Stimulated activated CD8-positive, alpha-beta memory T cell treated with anti-CD3 and anti-CD28 coated beads, Interleukin-7, amount 100 ng/mL, for 1 hour (primary cell): ENCODE measurements at places on chromosomes 11 and 22.

- DNase-seq: no peak
These were observed 749 bp upstream of the BEST1 start for GRCh38 chr11:61949169-61950034.

- DNase-seq: no peak
These were observed 93.8 kb upstream of the BLID start for GRCh38 chr11:122209619-122210366.

GRCh38 chr11:117931331-117931950 is 2.2 kb upstream of the TMPRSS13 start:
- DNase-seq: no peak

GRCh38 chr11:43853781-43854180 is 26.9 kb upstream of the ALKBH3 start:
- DNase-seq: no peak

DNA sequence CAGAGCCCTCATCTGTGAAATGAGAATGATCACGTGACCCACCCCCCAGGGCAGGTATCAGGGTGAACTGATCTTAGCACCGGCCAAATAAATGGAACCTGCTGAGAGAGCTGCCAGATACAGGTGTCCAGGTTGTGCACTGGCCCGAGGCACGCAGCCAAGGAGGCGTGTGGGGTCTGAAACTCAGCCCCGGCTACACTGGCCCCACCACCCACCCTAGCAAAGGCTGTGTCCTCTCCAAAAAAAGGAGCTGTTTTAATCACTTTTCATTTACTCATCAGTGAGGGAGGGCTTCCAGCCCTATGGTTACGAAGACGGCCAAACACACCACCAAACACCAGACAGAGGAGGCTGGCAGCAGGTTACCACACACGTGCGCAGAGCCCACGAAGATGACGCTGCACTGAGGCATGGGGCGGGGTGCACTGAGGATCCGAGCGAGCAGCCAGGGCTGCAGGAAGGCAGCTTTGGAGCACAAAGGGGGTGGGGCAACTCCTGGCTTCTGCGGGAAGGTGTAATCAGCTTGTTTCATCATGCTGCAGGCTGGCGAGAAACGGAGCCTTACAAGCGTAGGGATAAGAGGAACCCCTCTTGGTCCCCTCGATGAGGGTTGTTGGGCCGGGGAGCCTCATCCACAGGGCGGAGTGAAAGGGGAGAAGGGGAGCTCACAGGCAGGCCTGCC is 19.5 kb upstream of the SLC22A12 start:
- DNase-seq: no peak

- DNase-seq: no peak
These were observed 3900.6 kb upstream of the OR11H1 start for GRCh38 chr22:11627436-11627797.

DNA sequence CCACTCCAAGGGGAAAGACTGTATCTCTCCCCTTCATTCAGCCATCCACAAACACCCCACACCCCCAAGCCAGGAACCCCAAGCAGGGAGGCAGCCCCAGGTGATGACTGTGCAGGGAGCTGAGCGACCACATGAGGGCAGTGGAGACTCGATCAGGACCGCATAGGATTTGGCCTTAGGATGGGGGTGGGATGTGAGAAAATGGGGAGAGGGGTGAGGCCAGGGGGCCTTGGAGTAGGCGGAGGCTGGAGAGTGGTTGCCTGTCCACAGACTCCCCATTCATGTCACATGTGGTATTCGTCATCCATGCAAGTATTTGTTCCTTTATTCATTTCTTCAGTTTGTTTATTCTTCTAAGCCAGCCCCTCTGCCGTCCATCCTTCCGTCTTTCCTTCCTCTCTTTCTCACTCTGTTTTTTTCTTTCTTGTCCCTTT is 2.7 kb upstream of the RHOD start:
- no peak for DNase-seq

DNA sequence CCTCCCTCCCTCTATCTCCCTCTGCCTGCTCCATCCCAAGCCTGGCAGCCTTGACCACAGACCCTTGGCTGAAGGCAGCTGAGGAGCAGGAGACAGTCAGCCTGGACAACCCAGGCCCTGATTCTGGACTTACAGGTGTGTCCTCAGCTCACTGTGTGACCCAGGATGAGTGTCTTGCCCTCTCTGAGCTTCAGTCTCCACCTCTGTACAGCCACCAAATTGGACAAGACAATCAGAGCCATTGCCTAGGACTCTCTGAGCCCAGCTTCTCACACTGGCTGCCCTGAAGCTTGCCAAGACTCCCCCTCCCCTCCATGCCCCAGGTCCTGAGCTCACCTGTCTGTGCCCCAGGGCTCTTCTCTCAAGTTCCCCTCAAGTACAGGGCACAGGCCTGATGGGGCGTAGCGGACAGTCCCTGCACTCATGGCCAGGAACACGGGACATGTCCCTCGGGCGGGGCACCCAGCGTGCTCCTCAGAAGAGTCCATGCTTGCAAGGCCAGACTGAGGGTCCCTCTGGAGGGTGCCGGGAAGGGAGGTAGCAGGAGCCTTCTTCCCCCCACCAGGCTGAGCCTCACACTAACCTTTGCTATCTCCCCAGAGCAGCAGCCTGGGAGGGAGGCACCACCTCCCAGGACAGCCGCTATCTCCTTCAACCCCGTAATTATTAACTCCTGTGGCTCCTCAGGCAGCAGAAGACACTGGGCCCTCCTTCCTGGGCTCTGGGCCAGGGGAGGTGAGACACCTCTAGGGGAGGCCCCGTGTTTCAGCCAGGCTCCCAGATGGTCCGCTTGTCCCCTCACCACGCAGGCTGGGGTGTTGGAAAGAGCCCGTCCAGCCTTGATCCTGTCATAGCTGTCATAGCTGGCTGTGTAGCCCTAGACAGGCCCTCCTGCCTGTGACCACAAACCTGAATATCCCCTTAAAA is 2.6 kb upstream of the RAB3IL1 start:
- no peak for DNase-seq

- DNase-seq: peak; percentile 81
These were observed 114.1 kb downstream of the MICAL2 start for GRCh38 chr11:12224537-12224893.

DNA sequence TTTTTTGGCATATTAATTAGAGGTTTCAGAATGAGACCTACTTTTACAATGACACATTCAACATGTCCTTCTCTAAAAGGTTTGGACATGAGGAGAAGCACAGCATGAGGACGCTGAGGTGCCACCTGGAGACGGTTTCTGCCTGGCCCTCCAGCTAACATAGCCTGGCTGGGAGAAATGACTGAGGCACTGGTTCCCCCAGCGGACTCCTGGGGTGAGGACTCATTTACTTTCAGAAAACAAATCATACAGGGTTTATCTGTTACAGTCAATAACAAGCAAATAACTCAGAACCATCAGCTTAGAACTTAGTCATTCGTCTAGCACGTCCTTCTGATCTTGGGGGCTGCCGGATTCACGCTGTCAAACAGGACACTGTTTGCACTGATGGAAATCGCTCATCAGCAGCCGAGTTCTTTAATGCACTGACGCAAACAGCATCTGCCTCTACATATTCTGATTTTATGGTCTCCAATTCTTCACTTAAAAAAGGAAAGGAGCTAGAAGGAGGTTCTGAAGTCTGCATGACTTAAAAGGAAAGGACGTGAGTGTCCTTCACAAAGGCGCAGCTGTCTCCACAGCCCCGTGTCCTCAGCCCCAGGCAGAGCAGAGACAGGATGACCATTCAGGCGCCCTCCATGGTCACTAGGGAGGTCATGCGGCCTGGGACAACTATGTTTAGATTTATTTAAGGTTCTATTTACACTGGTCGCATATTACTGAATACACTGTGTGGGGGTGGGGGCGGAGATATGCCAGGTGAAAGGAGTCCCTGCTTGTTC is 44.2 kb downstream of the CERK start:
- DNase-seq: no peak

GRCh38 chr11:107266455-107266854 is 191.2 kb downstream of the CWF19L2 start:
- no peak for DNase-seq

DNA sequence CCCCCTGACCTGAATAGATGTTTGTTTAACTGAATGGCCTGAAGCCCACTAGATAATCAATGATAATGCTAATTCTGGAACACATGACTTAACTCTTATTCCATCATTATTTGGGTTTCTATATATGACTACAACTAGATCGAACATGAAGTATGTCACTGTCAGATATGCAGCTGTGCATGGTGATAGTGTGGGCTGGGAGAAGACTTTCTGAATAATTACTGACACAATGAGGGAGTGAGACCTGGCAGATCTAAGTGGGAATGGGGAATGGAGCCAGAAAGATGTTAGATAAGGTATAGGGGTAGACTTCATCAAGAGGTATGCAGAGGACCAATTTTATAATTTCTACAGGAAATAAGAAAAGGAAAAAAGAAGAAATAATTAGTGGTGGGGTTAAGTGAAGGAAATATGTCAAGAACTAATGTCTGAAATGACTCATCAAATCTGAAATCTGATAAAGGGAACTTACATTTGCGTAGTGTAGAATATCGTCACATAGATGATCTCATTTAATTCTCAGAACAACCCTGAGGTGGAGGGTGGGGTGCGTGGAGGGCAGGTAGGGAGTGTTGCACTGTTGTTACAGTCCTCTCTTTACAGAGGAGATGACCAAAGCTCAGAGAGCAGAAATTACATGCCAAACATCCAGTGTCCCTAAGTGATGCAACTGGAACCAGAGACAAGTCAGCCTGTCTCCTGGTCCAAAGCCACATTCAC is 68.2 kb upstream of the EED start:
- DNase-seq: no peak

- no peak for DNase-seq
These were observed 14.3 kb downstream of the BLID start for GRCh38 chr11:122101625-122102291.

- DNase-seq: no peak
These were observed 557.9 kb upstream of the ANO5 start for GRCh38 chr11:21634956-21635355.

DNA sequence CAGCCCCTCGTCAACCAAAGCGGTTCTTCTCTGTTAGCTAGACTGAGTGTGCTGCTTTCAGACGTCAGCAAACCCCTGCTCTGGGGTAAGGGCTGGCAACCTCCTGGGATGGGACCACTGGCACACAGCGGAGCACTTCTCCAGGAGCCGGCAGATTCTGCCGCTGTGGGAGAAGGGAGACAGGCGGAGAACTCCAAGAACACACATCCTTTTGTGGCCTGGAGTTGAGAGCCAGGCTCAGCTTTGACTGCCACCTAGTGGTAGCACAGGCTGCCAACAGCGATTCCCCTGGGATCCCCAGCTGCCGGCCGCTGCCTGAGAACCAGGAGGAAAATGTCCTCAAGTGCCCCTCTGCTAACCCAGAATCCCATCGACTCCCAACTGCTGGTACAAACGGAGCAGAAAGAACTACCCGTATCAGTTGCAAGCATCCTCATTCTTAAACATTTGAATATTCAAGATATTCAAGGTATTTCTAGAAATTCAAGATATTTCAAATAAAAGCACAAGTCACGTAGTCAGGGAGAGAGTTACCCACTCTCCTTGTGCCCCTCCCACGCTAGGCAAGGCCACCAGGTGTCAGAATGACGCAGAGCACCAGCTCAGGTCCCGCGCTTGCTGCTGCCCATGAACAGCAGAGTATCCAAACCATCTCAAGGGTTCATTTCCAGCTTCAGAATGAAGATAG is 4.9 kb downstream of the LTO1 start:
- peak; percentile 24 for DNase-seq

GRCh38 chr11:62179995-62180394 is 10.0 kb upstream of the SCGB1D1 start:
- DNase-seq: no peak

GRCh38 chr22:36940676-36941075 is 27.2 kb downstream of the CSF2RB start:
- no peak for DNase-seq

GRCh38 chr11:43772733-43773132 is 92.2 kb downstream of the HSD17B12 start:
- no peak for DNase-seq

DNA sequence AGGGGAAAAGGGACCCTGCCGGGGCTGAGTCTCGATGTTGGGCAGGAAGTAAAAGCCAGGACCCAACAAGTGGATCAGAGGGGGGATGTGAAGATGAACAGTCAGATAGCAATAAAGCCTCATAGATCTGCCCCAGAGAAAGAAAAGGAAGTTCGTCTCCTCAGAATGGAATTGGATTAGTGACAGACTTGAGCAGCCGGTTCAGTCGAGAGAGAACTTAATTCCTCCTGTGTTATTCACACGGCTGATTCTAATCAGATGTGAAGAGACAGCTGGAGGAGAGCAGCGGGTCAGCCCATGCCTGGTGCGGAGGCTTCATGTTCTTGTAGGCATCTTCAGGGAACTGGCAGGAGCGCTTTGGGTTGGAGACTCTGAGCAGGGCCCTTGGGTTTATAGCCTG is 29.3 kb upstream of the CABP7 start:
- no peak for DNase-seq

GRCh38 chr11:68036141-68036716 is 2.6 kb upstream of the TCIRG1 start:
- DNase-seq: no peak

DNA sequence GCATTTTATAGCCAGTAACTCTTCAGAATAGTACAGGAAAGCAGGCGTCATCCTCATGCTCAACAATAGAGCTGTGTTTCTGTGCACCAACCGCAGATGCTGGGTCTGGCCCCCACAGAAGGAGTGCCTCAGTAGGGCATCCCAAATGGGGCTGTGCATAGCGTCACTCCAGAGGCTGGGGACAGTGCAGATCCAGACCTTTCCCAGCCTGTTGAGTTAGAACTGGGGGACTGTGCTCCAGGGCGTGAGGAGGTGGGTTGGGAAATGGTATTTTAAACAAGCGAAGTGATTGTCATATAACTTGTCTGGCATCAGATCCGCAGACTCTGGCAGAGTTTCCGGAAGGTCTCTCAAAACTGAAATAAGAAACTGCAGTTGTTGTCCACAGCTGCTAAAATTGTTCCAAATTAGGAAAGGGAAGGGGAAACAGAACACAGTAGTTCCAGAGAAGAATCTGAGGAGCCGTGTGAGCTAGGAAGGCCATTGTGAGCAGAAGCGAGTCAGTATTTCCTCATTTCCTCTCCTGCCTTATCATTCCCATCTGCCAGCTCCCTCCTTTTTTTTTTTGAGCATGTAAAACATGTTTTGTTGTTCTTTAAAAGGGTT is 52.2 kb downstream of the JAM3 start:
- DNase-seq: no peak

GRCh38 chr11:82577246-82577645 is 156.4 kb downstream of the FAM181B start:
- no peak for DNase-seq

GRCh38 chr11:132158091-132158490 is 787.7 kb downstream of the NTM start:
- no peak for DNase-seq

GRCh38 chr11:118366287-118366686 is 6.9 kb downstream of the UBE4A start:
- no peak for DNase-seq
